Stimulated activated naive CD8-positive, alpha-beta T cell treated with anti-CD3 and anti-CD28 coated beads, Interleukin-15, amount 100 ng/mL, for 72 hours (primary cell): ENCODE measurements at places on chromosomes 7 and 10.

GRCh38 chr7:150877536-150877935 lies 25.2 kb downstream of the AOC1 start:
- no peak for DNase-seq

DNA sequence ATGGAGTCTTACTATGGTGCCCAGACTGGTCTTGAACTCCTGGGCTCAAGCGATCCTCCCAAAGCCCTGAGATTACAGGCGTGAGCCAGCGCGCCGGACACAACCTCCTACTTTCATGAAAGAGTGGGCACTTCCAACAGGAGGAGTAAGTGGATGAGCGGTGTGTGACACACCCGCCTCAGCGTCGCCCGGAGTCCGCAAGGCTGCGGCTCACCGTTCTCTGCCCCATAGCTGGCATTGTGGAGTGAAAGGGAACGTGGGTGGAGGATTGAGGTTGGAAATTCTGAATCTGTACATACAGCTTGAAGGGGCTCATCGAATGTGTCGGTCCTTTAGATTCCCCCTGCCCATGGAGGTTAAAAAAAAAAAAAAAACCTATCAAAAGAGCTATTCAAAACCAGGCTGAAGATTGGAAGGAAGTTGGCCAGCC lies 524 bp upstream of the PRXL2A start:
- peak; percentile 66 for DNase-seq

GRCh38 chr7:84200859-84201258 lies 6.3 kb upstream of the SEMA3A start:
- no peak for DNase-seq

GRCh38 chr10:120833222-120833928 lies 17.8 kb upstream of the WDR11 start:
- no peak for DNase-seq

DNA sequence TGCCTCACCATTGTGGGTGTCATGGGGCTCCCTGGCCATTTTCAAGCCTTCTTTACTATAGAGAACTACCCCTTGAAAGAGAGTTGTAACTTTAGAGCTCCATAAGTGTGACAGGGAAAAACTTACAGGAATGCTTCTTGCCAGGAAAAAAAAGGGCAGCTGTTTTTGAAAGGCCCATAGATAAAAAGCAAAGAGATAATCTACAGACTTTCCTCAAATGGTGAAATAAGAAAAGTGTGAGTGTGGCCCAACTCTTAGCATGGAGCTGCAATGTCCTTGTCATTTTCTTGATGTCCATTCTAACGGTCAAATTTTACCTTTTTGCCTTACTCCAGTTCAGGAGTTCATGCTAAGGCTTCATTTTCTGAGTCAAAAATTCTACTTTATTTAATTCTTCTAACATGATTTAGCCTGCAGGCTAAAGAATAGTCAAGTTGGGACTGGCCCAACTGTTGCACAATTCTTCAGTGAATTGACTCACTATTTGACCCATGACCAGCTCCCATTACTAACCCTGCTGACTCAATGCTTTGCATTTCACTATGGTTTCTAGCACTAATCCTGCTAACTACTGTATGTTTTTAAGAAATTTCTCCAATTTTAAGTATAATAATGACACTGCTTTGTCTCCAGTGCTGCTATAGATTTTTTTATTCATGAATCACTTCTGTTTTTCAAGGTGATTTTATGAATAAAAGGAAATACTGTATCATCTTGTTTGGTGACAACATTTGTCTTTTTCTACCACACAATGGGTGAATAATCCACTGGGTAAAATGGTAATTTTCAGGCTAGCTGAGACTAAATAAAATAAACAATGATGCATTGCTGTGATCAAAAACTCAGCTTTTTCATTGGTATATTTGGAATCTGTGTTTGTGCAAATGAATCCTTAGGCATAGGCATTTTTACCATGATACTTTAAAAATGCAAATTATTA lies 41.4 kb upstream of the SGCE start:
- no peak for DNase-seq

GRCh38 chr7:75842836-75843446 lies 29.3 kb upstream of the CCL24 start:
- DNase-seq, result peak; percentile 17

- DNase-seq, result no peak
These were observed 23.7 kb upstream of the WNT16 start for GRCh38 chr7:121305109-121305508.

DNA sequence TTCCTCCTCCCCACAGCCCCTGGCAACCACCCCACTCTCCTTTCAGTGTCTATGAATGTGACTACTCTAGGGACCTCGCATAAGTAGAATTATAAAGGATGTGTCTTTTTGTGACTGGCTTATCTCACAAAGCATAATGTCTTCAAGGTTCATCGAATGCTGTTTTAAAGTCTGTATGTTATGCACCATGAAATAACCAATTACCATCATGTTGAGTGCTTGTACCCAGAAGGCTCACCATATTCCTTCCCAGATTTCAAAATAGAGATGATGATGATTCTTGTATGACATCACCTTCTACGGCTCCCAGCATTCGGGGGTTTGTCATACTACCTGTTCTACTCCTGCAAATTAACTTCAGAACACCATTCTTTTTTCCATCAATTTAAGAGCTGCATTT lies 11.9 kb downstream of the PKD1L1 start:
- no peak for DNase-seq

DNA sequence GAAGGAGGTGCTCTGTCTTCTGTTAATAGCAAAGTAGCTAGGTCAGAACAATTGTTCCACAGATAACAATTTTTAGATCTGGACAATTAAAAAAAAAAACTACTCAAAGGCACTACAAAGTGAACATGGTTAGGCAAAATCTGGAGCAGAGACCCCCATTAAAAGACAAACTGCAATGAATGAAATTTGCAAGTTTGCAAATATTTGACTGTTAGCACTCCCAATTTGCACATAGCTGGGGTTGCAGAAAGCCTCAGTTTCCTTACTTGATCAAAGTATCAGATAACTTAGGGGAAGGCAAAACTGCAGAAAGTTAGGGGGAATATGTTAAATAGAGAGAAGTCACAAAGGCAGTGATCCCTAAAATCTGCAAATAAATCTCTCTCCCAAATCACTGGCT lies 68.3 kb downstream of the DGKI start:
- no peak for DNase-seq

GRCh38 chr10:61391281-61391680 lies 61.9 kb downstream of the TMEM26 start:
- DNase-seq, result no peak
